Occipital lobe (tissue), 3 donors: ENCODE measurements at places on chromosomes 6 and 20. TPM values are rescaled to one million over a fixed set of nuclear protein-coding genes. Genes with fewer than 3 reads are reported as not detected.

CD93 gene
- total RNA-seq: 13.6 TPM

- peak; percentile 27 for DNase-seq
Observed at GRCh38 chr6:13012977-13013680, 296.6 kb downstream of the PHACTR1 start.

DNA sequence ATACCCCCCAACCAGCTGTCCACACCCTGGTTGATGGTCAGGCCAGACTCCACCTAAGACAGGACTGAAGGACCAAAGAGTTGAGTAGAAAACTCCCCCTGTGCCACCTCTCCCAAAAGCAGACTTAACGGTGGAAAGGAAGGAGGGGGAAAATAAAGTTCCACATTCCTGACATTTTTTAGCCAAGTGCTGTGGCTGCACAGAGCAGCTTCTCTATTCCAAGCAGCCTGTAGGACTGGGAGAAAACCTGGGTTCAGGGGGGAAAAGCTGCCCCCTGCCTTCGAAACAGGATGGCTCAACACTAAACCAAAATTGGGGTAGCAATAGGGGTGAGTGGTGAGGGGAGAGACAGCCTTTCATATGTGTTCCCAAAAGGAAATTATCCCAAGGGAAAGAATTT is 3.6 kb downstream of the TRAM2 start:
- no peak for DNase-seq

DNA sequence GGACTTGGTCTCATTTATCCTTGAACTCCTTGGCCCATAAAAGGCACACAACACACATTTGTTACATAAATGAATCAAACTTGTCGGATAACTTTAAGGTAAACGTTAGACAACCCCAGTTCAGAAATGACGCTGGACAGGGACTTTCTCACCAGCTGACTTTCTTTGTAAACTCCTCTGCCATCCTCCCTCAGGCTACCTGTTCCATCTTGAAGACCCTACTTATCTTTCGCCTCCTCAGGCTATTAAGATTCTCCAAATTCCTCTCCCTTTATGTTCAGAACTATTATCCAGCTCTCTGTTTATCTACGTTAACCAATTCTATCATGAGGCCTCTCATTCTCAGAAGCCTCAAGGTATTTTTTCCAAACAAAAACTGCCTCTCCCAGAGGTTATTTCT is 47.7 kb upstream of the KIF16B start:
- DNase-seq: no peak

DNA sequence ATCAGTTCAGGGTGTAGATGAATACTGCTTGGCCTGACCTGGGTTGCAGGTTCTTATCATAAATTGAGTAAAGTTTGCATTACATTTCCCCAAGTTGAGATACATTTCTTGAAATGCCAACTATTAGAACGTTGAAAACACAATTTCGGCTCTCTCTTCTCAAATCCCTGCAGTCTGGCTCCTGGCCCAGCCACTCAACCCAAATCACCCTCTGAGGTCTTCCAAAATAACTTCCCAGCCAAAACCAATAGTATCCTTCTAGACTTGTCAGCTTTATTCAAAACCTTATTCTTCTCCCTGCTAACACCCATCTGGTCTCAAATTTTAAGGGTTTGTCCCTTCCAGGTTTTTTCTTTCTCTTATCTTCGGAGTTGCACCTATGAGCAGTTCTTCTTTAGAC is 263.6 kb downstream of the EYA4 start:
- no peak for DNase-seq
